Stimulated activated CD4-positive, alpha-beta T cell treated with anti-CD3 and anti-CD28 coated beads, Interleukin-1b, Interleukin-23, amount 100 ng/mL, for 4 hours (primary cell): ENCODE measurements at places on chromosomes 7 and 10.

DNA sequence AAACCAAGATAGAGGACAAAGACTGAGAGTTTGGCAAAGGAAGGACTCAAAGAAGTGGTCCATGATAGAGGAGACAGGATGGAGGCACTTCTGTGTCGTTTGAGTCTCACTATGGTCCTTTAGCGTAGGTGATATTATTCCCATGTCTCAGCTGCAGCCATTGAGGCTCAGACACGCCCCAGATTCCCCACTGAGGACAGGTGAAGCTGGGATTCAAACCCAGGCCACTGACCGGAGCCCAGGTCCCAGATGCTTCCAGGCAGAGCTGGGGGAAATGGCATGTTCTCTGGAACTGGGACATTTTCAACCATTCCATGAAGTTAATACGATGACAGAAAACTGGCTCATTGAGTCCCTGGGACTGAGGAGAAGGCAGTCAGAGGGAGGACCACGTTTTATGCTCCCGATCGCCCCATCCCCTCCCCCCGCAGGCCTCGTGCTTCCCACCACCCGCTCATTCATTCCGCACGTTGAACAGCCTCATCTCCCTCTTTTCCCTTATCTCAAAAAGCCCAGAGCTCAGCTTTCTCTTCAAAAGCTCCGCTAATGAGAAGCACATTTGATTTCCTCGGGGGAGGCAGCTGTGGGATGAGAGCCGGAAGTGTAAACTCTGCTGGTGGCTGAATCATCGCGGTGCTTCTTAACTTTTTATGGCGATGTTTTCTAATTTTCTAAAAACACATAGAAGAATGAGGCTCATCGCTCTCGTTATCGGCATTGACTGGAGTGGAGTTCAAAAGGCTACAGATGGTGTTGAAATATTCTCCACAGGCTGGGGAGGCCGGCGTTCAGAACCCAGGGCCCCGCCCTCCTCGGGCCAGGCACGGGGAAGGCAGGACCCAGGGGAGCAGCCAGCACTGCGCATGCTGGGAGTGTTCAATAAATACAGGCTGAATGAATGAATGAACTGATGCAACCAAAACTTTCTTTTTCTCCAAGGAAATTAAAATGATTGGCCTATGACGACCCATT is 64.0 kb downstream of the OAT start:
- DNase-seq, result peak; percentile 21

GRCh38 chr10:50467209-50467608 is 156.5 kb downstream of the SGMS1 start:
- DNase-seq, result no peak

DNA sequence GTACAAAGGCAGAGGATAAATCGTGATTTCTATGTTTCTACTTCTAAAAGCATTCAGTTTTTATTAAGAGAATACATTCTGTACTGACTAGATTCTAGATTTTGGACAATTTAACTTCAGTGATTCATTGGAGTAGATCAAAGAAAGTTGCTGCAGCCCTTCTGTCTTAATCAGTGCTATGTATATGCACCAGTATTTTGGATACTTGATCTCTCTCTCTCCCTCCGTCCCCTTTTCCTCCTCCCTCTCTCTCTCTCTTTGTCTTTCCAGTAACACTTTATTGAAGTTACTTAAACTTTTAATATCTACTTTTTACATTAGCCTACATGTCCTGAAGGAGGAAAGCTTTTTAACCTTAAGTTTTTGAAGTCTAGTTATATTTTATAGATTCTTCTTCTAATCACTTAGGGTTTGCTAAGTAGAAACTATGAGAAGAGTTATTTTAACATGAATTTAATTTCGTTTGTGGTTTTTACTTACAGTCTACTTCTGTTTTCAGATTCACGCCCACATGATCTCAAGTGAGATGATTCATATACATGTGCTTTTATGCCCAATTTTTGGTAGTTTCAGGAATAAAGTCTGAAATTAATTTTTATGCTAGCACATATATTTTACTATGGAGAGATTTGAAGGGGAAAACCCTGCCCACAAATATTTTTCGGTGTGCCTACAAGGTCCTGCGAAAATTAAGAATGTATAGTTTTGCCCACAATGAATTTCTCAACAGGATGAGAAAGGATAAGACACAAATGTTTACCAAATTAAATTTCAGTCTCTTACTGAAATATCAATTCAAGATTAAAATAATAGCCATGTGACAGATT is 9.1 kb downstream of the MDFIC start:
- DNase-seq, result no peak

DNA sequence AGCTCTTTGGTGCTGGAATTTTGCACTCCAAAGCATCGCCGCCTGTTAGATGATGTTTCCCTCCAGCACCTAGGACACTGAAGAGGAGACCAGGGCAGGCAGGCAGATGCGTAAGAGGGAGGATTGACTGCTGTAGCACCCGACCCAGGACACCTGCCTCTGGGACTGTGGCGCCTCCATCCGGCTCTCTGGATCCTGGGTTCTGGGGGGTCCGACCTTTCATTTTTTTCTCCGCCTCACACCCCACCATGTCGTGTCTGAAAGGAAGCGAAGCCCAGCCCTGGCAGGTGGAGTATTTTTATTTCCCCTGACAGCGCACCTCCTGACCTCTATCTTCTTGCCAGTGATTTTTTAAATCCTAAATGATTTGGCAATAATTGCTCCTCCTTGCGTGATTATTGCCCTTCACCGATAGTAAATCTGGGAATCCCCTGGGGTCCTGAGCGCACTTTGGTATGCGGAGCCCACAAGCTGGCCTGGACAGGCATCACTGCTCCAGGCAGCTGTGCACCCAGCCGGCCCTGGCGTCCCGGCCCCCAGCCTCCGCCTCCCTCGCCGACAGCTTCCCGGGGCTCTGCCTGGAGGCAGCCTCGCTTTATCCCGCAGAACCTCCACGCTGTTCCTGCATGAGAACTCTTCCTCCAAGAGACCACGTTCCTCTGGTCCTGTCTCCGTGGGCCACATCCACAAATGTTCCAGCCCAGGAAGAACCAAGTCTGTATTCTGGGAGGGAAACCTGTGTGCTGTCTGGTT is 48.4 kb downstream of the LHPP start:
- no peak for DNase-seq

- DNase-seq, result no peak
Observed at GRCh38 chr7:149770728-149771636, 2.4 kb downstream of the ZNF467 start.

DNA sequence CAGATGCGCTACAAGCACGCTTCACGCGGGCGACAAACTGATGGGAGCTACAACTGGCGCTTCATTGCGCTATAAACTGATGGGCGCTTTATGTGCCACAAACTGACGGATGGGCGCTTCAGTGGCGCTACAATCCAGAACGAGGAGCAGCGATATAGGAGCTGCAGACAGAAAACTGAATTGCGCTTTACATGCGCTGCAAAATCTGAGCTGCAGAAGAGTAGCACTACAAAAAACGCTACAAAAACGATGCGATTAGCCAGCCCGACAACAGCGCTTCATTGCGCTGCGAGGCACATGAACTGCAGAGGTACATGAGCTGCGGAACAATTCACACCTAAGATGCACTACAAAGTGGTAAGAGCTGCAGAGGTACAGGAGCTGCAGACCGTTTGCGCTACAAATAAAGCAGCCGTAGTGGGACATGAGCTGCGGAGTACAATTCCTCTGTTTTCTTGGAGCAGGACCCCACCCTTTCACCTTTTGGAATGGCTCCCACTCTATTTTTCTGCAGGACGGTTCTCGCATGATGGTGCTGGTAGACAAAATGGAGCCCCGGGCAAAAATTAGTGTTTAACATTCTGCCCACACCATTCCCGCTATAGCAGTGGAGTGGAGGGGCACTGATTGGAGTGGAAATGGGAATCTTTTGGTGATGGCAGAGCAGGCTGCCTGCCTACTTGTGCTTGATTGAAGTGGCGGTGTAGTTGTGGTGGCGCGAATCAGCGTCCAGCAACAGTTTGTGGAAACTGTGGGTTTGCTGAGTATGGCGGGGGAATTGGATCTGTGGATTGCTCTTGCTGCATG is 1.2 kb upstream of the SGCE start:
- no peak for DNase-seq

- DNase-seq, result no peak
Observed at GRCh38 chr7:156620291-156620675, 20.3 kb upstream of the RNF32 start.

DNA sequence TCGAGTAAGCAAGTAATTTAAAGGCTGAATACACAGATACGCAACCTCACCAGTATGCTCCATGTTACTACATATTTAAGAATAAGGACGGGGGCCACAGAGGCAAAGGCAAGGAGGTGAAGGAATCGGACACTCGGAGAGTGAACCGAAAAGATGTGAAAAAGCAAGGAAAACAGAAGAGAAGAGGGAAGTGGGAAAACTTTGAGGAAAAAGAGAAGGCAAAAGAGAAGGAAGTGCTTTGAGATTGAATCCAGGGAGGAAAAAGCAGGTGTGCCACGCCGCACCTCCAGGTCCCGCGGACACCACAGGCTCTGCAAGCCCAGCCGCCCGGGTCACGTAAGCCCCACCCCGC is 367 bp upstream of the AVL9 start:
- DNase-seq, result no peak

DNA sequence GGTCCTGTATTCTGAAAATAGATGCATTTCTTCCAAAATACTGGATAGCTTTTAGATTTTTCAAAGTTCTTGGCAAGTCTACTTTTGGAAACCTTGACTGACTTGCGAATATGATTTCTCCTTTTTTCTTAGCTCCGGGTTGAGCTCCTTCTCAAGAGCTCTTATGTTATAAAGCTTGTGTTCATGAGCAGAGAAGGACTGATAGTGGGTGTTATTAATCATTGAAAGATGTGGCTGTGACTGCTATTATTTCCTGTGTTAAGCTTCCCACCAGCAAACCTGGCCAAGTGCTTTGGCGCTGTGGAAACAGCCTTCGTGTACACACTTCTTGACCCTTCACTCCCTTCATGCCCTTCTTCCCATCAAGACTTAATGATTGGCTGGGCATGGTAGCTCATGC is 98.2 kb downstream of the KIAA1217 start:
- no peak for DNase-seq

GRCh38 chr10:26977635-26978034 is 116.9 kb upstream of the ABI1 start:
- no peak for DNase-seq

- no peak for DNase-seq
Observed at GRCh38 chr10:44394696-44395381, 9.9 kb upstream of the CXCL12 start.

- no peak for DNase-seq
Observed at GRCh38 chr7:3861386-3861785, 560.3 kb downstream of the SDK1 start.

DNA sequence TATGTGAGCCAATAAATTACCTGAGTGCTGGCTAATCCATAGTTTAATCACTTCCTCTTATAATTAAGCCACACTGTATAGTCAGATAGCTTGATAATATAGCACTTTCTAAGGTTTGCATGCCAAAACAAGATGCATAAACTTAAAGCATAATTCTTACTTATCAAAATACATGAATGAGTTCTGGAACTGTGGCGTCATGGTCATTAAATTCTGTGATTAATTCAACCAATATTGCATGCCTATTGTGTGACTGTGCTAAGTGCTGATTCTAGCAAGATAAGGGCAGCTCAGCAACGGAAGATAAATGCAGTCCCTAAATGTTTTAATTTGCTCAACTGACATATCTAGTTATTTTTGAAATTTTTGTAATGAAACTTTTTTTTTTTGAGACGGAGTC is 29.7 kb downstream of the HOXA1 start:
- DNase-seq, result no peak

DNA sequence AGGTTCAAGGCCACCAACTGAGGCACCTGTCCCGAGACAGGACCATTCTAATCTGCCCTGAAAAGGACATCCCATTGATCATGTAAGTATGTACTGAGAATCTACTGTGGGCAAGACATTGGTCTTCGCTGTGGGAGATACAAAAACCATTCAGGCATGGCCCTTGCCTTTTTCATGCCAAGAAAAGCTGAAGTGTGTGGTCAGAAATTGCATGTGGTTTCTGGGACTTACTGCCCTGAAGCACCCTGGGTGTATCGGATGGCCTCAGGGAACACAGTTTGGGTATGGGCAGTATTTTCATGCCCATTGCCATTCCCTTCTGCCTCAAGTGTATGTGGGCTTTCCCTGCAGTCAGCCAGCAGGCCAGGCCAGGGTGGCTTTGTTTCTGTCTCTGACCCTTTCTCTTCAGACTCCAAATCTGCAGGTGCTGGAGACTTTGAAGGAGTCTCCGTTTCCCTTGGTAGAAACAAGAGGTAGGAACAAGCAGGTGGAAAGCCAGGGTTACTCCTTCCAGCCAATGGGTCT is 285.7 kb downstream of the ZEB1 start:
- DNase-seq, result no peak

- DNase-seq, result no peak
Observed at GRCh38 chr10:81909453-81909852, 34.5 kb downstream of the NRG3 start.

GRCh38 chr7:128104108-128104742 is 73.0 kb upstream of the LRRC4 start:
- no peak for DNase-seq

- no peak for DNase-seq
Observed at GRCh38 chr10:114684084-114684821, 26.2 kb upstream of the ABLIM1 start.

- DNase-seq, result no peak
Observed at GRCh38 chr7:128915841-128916642, 5.5 kb upstream of the KCP start.

- DNase-seq, result no peak
Observed at GRCh38 chr10:71693377-71693776, 26.2 kb downstream of the C10orf105 start.

DNA sequence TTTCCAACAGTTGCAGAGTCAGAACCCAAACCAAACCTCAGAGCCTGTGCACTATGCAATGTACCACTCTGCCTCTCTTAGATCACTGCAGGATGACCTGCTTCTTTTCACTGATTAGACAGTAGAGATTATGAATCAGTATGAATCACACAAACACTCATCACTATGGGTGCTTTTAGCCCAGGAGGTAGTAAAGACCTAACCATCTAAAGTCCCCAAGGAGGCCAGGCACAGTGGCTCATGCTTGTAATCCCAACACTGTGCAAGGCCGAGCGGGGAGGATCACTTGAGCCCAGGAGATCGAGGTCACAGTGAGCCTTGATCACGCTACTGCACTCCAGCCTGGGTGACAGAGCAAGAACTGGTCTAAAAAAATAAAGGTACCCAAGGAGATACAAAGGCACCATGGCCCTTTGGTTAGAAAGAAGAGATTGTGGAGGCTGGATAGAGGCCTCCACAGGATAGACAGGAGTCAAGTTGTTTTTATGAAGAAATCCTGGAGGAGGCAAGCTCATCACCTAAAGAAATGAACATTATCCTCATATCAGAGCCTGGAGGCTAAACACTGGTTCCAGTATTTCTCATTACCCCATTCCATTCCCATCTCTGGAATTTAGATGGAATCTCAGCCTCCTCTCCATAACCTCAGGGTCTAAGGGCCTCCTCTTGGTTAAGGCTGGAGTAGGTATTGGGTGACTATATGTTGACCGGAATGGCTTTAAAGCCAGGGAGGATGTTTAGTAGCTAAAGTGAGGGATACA is 12.9 kb downstream of the SEC31B start:
- no peak for DNase-seq

GRCh38 chr7:24882989-24883621 is 96.9 kb downstream of the OSBPL3 start:
- DNase-seq, result no peak

- no peak for DNase-seq
Observed at GRCh38 chr7:123190109-123190831, 9.5 kb downstream of the SLC13A1 start.
